ENCODE measurements at places on chromosomes 7 and 10. TPM values are rescaled to one million over a fixed set of nuclear protein-coding genes. Genes with fewer than 3 reads are reported as not detected.

- H3K36me3 ChIP-seq: no peaks in the 10 kb centered on the region
- no peaks in the 10 kb centered on the region for H3K4me1 ChIP-seq
- no peak overlapping the region for H3K4me3 ChIP-seq
- H3K27me3 ChIP-seq: peaks cover 5% of the 10 kb centered on the region
- no peak for DNase-seq
Observed at GRCh38 chr7:4805984-4806300, 30.5 kb downstream of the AP5Z1 start.

DNA sequence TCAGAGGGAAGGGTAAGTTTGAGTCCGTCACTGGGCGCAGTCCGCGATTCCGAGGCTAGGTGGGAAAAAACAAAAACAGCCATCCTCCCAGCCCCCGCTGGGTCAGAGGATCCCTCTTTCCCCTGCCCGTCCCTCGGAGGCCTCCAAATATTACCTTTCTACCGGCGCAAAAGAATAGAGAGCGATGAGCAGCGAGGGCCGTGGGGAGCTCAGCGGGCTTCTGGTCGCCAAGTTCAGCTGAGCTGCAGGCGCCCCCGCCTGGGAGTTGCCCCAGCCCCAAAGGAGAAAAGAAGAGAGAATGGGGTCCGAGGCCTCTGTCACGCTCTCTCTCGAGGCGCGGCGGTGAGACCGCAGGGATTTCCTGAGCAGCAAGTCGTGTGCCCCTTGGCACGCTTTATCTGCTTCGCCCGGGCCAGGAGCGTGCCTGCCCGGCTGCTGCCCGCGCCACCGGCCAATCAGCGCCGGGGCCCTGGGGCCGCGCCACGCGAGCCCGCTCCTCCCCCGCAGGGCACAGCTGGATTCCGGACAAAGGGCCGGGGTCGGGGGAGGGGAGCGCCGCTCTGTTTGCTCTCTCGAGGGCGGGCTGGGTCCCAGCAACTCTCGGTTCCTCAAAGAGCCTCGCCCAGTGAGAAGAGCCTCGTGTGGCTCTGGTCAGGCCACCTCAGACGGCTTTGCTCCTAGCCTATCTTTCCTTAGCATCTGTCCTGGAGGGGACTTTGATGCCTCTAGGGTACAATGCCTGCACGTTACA is at the start of gene NEUROG3:
Gene NEUROG3 (minus strand): TSS at position 367 of the 751 bp plus-strand sequence. CDS start 379 bp downstream, outside the sequence.
- H3K4me1 ChIP-seq: peaks cover 6% of the 10 kb centered on the region
- peak within 1 kb of the TSS; percentile 39 for H3K4me3 ChIP-seq
- no peak within 1 kb of the TSS for H3K27ac ChIP-seq
- no peaks in the 10 kb centered on the region for H3K36me3 ChIP-seq

DNA sequence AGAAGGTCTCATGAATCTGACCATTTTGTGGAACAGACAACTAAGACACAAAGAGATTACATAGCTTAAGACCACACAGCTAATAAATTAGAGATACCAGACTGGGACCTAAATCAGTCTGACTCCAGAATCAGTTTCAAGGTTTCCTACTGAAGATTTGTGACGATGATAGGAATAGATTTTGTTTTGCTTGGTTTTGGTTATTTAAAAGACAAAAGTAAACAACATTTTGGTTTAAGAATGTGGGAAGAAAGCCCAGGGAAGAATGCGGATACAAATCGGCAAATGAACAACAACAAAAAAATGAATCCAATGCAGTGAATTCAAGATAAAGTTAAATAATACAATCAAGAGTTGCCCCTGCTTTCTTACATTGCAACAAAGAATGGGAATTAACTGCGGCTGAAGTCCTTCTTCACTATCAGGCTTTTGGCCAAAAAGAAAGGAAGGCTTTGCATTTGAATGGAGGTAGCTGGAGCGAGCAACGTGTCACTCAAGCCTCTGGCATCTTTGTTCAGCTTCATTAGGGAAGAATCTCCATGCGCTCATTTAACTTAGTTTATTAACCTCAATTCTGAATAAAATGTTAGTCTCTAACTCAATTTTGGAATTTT is 210.8 kb downstream of the ADAM12 start:
- H3K4me3 ChIP-seq: no peak overlapping the region
- H3K27ac ChIP-seq: no peak overlapping the region
- no peaks in the 10 kb centered on the region for H3K36me3 ChIP-seq
- DNase-seq: no peak
- H3K4me1 ChIP-seq: no peaks in the 10 kb centered on the region

SYCE1 gene
- not detected for total RNA-seq
